ENCODE measurements at places on chromosomes 7 and 10.
A peak's percentile ranks its signal among the peaks of the same experiment; 100 is the strongest.

DNA sequence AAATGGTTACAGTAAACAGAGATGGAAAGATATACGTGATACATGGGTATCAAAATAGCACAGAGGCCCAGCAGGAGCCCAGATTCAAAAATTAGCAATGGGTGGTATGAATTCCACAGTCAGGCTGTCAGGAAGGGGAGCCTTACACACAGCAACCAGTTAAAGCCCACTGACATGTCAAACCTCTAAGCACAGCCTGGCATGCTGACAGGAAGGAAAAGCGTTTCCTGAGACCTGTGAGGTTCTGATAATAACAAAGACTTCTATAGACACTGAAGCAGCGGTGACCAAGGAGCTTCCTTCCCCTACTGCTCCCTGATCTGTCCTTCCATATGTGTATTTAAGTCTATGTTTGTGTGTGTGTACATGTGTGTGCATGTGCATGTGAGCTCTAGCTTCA lies 89.9 kb downstream of the PHYHIPL start:
- no peak for DNase-seq

DNA sequence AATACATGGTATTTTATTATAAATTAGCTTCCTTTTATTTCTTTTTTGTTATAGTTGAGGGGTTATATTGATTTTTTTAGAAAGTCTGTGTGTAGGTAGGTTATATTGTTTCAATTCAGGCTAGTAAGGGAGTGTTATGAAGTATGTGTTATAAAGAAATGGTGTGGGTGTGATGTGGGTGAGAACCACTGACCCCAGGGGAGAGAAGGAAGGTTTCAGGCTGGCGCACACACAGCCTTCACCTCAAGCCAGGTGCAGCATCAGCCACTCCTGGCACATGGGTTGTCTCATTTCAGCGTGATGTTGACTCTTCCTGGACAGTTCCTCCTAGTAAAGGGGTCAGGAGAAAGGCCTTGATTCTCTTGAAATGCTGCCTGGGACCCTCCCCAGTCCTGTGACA lies 291.3 kb downstream of the POU6F2 start:
- DNase-seq = no peak

DNA sequence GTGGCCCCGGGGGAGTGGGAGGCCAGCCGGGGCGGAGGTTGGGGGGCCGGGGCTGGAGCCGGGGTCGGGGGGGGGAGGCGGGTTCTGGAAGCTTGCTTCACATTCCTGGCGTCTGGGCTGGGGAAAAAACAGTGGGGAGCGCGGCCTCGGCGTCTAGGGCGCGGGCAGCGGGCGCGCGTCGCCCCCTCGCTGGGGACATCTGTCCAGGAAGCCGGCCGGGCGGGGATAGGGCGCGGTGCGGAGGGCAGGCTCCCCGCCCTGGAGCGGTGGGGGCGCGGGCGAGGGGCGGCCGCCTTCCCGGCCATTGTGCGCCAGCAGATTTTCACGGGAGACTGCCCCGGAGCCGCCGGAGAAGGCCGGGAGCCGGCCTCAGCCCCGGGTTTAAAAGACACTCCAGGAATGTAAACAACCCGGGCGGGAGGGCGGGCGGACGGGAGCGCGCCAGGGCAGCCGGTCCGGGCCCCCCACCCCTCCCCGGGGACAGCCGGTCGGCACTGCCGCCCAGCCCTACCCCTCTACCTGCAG lies 1.4 kb downstream of the ZMIZ1 start:
- peak; percentile 60 for DNase-seq

- no peak for DNase-seq
These were observed 11.3 kb downstream of the PI4K2A start for GRCh38 chr10:97651773-97652172.

- no peak for DNase-seq
These were observed 12.8 kb downstream of the LRRN3 start for GRCh38 chr7:111103678-111104274.

- no peak for DNase-seq
These were observed 28.5 kb upstream of the HDAC9 start for GRCh38 chr7:18467011-18467410.

- DNase-seq = no peak
These were observed 251.5 kb downstream of the LRMDA start for GRCh38 chr10:75682649-75683557.

DNA sequence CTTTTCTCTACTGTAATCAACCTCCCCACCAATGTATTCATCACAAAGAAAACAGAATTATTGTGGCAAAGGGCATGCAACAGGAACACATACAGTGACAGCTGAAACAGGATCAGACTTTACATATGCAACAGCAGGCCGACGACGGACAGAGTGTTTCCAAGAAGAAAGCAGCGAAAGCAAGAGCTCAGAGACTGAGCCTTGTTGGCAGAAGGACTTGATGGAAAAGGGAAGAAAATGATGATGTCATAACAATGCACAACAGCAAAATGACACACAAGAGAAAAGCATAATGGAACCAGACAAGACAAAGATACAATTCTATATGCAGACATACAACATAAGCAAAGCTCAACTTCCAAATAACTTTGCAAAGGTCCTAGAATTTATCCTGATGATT lies 106.5 kb downstream of the ARHGAP12 start:
- DNase-seq = no peak

DNA sequence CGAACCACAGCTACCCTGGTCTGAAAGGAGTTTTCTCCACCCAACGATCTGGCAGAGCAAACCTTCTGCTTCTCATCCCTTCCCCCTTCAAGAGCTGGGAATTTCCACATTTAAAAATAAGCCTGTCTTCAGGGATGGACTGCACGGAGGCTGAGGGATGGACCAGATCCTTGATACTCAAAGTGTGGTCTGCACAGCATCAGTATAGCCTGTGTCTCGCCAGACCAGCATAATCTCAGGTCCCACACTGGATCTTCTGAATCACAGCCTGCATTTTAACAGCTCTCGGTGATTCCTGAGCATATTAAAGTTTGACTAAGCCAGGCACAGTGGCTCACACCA lies 7.1 kb downstream of the KCNMA1 start:
- DNase-seq = no peak

DNA sequence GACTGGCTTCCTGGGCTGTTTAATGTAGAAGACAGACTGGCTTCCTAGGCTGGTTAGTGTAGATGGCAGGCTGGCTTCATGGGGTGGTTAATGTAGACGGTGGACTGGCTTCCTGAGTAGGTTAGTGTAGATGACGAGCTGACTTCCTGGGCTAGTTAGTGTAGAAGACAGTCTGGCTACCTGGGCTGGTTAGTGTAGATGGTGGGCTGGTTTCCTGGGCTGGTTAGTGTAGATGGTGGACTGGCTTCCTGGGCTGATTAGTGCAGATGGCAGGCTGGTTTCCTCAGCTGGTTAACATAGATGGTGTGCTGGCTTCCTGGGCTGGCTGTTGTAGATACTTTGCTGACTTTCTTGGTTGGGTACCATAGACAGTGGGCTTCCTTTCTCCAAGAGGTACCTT lies 122.9 kb upstream of the PPP2R2D start:
- no peak for DNase-seq

GRCh38 chr10:75465450-75465827 lies 34.0 kb downstream of the LRMDA start:
- no peak for DNase-seq

GRCh38 chr10:35961501-35961900 lies 319.4 kb upstream of the FZD8 start:
- DNase-seq = no peak

GRCh38 chr10:14815681-14816080 lies 22.2 kb downstream of the CDNF start:
- DNase-seq = no peak

DNA sequence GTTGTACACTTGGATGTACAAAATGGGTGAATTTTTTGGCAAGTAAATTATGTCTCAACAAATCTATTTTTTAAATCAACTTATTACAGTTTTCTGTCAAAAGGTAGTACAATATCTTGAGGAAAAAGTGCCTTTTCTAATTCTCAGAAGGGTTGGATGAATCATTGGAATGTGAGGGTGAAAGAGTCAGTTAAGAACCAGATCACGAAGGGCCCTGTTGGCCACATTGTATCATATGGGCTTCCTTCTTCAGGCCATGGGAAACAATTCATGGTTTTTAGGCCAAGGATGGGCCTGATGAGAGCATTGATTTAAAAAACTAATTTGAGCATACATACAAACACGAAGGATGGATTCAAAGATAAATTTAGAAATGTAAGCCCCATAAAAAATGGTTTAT lies 503.7 kb downstream of the TNS3 start:
- DNase-seq = no peak

DNA sequence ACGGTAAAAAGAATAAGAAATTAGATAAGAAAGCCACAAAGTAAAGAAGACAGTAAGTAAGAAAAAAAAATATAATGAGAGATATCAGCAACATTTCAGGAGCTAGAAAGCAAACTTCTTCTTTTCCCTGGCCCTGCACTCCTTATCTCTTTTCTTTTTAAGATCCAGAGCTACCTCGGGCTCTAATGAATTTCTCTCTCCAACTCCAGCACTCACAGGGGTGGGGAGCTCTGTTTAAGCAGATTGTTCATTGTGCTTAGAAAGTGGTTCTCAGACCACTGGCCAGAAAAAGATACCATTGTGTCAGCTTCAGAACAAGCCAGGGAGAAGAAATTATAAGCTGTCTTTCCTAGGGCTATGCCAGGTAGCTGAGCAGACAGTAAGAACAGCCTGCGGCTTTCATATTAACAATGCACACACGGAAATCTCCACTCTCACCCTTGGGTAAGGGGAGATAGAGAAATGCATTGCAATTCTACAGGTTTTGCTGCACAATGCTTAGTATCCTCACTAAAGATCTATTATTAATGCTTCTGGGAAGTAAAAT lies 19.3 kb downstream of the OR2F1 start:
- no peak for DNase-seq

DNA sequence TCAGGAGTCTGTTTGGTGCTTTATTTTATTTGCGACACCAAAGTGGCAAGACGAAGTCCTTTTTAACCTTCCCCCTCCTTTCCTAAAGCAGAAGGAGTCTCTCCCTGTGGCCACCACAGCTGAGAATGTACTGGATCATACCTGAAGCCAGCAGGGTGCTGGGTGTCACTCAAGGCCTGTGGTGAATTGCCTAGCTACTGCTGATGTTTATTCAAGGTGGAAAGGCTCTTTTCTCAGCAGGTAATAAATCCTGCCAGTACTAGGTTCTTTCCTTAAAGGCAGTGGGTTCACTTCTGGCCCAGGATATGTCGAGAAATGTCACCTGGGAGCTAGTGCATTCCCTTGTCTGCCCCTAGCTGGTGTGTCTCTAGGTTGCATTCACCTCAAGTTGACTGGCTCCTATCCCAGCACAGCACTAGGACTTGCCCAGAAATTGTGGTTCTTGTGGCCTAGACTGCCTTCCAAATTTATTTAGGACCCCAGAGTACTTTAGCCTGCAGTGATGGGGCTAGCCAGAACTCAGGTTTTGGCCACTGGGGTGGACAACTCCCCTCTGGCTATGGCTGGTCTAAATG lies 60.8 kb upstream of the FAM3C start:
- no peak for DNase-seq

- DNase-seq = peak; percentile 53
These were observed 3.1 kb upstream of the ELFN1 start for GRCh38 chr7:1666823-1667565.

GRCh38 chr7:85103357-85103756 lies 83.5 kb downstream of the SEMA3D start:
- DNase-seq = peak; percentile 71

DNA sequence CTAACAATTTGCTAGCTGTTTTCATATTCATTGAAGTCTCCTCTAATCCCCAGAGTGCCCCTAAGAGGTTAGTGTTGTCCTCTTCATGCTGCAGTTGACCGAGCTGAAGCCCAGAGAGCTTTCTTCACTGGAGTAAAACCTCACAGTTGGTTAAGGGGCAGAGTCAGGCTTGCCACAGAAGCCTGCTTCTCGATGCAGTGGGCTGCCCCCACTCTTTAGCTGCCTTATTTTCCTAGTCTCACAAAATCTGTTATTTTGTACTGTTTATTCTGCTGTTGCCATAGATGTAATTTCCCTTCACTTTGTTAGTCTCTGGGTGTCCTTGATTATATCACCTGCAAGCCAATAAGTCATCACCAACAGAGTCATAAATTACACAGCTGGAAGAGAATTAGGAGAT lies 56.3 kb upstream of the ZPBP start:
- no peak for DNase-seq

DNA sequence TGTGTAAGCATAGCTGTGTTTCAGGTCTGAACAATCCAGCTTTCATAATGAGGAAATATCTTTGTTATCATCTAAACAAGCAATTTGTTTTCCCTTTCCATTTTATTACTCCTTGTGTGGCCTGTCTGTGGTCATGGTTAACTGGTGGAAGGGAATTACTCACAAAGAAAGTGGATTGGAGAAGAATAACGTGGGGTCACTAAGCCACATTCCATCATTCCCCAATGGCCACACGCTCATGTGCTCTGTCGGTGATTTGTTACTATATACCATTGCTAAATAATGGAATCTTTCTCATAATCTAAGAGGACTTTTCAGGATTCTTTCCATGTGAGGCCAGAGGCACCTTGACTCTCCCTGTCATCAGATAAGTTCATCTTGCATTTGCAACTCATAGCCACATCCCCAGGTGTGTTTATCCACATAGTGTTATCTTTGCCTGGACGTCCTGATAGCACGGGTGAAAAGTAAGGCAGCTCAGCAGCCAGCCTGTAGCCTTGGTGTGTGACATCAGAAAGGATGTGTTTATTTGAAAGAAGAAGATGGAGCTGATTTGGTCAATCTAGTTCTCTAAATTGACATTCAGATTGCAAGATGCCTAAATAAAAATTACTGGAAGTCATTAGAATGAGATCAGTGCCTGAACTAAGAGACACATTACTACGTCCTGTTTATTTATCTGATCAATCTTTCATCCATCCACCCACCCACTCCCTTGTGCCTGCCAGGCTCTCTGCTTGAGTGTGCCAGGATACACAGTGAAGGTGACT lies 128.9 kb downstream of the CELF2 start:
- peak; percentile 54 for DNase-seq

DNA sequence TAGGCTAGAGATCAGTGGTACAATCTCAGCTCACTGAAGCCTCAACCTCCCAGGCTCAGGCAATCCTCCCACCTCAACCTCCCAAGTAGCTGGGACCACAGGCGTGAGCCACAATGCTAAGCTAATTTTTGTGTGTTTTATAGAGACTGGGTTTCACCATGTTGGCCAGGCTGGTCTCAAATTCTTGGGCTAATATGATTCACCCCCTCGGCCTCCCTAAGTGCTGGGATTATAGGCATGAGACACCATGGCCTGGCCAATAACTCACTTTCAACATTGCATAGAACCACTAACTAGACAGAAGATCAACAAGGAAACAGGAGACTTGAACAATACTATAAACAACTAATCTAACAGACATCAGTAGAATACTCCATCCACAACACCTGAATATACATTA lies 191.7 kb downstream of the LRRN3 start:
- DNase-seq = no peak

GRCh38 chr7:127251465-127252376 lies 1.0 kb downstream of the GRM8 start:
- DNase-seq = peak; percentile 15

DNA sequence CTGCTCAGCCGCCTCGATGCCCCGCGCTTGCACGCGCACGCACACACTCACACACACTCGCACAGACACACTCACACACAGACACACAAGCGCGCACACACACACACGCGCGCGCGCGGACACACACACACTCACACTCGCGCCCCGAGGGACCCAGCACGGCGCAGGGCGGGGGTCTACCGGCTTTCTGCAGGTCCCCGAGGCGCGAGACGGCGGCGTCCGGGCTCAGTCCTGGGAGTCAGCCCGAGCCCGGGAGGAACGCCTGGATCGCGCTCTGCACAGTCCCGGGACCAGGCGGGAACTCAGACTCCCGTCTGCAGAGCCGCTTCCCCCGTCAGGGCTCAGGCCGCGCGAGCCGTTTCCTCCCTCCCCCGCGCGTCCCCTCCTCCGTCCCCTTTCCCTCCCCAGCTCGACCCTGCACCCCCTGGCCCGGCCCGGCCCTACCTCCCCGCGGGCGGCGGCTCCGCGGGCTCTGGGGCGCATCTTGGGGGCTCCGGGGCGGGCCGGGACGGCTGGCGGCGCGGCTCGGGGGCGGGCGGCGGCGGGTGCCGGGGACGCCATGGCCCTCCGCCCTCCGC lies 464 bp downstream of the DENND2A start:
- DNase-seq = peak; percentile 77

Data from kidney (tissue), 22 donors.